CD4-positive, alpha-beta T cell treated with Interleukin-12 subunit alpha and Interleukin-12 subunit beta, for 1 hour (primary cell): ENCODE measurements at places on chromosomes 5 and 9.

DNA sequence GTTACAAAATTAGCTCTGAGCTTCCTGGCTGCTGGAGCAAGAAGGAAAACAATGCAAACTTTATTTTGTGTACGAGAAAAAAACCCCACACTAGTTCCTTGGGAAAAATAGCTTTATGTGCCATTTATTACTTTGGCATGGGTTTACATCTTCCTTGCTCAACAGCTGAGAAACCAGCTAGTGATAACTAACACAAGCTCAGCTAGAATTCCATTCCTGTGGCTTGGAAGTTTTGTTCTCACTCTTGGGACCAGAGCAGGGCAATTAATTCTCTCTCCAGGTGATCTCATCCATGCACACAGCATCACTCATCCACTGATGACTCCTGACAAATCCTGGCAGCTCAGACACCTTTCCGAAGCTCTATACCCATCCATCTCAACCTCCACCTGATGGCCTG is 104.1 kb downstream of the CRB2 start:
- DNase-seq, result no peak

DNA sequence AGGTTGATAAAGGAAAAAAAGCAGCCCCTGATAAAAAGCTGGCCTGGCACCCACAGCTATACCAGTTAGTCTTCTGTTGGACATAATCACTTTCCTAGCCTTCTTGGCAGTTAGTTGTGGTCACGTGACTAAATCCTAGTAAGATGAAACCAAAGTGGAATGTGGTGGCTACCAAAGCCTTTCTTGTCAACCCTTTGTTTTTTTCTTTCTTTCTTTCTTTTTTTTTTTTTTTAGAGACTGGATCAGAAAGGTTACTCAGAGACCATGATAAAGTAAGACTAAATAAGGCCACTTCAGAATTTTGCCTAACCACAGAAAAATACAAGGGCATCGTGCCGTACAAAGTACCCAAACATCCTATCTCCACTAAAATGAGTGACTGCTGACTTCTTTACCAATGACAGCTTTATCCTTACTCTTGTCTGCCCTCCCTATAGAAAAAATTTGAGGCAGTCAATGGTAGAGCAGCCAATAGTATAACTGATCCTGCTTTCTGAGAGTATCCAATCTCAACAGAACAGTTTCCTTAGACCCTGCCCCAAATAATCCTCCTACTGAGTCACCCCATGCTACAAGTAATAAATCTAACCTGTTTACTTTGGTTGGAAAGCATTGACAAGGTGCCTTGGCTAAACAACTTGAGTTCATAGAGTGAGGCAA is 14.2 kb upstream of the KIF27 start:
- DNase-seq, result no peak

GRCh38 chr9:135865531-135865930 is 41.8 kb downstream of the CAMSAP1 start:
- no peak for DNase-seq

DNA sequence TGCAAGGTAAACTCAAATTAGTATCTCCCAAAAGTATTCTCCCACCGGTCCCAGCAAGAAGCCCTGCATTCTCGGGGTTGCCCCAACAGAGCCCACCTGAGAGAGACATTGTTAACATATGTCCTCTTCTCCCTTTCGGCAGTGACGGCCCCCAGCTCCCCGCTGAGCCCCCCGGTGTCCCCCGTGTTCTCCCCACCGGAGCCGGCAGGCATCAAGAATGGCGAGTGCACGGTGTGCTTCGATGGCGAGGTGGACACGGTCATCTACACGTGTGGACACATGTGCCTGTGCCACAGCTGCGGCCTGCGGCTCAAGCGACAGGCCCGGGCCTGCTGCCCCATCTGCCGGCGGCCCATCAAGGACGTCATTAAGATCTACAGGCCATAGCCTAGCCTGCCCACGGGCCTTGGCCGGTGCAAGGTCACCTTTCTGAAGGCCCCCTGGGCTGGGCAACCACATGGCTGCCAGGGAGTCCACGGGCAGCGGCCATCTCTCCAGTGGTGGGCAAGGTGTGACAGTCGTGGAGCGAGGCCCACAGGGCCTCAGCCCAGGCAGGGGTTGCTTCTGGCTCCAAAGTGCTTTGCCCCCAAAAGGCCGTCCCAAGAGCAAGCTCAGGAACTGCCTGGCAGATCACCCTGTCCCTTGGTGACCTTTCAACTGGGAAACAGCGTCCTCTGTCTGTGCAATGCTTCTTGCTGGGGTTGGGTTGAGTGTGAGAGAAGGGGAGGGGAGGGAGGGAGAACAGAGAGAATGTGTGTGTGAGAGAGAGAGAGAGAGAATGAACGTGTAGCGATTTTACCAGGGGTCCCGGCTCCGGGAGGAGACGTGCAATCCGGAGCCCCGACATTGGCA is 45.7 kb downstream of the NEURL1B start:
- DNase-seq, result no peak

- no peak for DNase-seq
Measured at GRCh38 chr5:176788941-176789872, 21.2 kb upstream of the UNC5A start.

DNA sequence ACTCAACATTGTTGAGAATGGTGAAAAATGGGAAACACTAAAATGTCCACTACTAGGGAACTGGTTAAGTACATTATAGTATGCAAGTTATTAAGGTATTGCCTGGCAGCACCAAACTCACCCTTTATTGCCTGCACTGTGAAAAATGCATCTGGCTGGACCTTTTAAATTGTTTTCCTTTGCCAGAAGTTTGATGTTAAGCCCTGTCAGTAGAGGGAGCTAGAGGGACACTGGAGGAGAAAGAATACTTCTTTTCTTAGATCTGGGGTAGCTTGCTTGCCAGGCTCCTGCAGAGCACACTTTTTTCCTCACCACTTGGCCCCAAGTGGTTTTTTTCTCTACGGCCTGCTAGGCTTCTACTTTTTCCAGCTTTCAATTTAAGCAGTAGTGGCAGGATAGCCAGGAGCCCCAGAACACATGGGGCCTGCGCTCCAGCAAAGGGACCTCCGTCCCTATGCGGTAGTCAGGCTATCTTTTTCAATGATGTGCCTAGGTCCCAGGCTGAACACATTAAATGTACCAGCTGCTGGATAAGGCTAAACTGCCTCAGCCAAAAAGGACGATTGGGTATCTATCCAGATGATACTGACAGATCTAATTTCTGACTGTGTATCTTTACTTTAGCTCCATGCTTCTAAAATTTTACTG is 8.0 kb upstream of the HABP4 start:
- DNase-seq, result peak; percentile 38

GRCh38 chr5:55313870-55314617 is 6.3 kb downstream of the MTREX start:
- no peak for DNase-seq
